ENCODE measurements at places on chromosomes 1 and 21. TPM values are rescaled to one million over a fixed set of nuclear protein-coding genes. Genes with fewer than 3 reads are reported as not detected.

OR1C1 gene
- not detected for polyA plus RNA-seq

CELF3 gene
- polyA plus RNA-seq: 0.75 TPM

DNA sequence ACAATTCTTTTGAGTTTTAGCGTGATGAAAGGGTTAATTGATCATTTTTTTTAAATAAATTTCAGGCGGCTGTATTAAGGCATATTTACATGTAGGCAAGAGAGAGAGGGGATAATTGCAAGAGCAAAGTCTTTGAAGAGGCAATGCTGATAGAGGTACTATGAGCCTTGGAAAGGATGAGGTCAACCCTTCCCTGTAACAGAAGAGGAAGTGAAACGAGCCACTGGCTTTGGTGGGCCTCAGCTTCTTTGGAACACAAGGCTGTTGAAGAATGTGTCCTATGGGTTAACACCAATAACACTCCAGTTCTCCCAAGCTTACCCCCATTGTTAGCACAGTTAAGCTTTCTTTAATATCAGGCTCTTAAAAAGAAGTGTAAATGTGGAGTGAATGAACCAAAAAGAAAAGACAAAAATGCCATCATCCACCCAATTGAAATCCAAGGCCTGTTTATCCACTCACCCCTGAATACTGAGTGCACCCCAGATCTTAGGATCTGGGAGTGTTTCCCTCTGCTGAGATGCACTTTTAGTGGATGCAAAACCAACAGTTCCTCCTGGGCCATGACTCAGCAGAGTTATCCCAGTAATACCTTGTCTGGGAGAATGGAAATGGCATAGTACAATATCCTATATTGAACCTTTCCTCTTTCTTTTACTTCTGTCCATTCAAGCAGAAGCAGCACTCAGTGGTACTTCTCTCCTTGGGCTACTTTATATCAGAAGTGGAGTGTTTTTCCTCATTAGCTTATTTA is 216.4 kb downstream of the SLC44A5 start:
- DNase-seq: no peak

GRCh38 chr1:118920124-118920717 is 67.9 kb downstream of the TBX15 start:
- DNase-seq: no peak

GRCh38 chr1:23787701-23788100 is 3.2 kb upstream of the LYPLA2 start:
- DNase-seq: no peak
